ENCODE measurements at places on chromosomes 1 and 21.

GRCh38 chr1:64499011-64499410, 29.1 kb downstream of the CACHD1 start:
- no peak for DNase-seq

GRCh38 chr1:44719318-44719717, 11.7 kb downstream of the RNU5D-1 start:
- DNase-seq, result no peak

GRCh38 chr1:240739139-240739538, 127.2 kb upstream of the GREM2 start:
- DNase-seq, result no peak

DNA sequence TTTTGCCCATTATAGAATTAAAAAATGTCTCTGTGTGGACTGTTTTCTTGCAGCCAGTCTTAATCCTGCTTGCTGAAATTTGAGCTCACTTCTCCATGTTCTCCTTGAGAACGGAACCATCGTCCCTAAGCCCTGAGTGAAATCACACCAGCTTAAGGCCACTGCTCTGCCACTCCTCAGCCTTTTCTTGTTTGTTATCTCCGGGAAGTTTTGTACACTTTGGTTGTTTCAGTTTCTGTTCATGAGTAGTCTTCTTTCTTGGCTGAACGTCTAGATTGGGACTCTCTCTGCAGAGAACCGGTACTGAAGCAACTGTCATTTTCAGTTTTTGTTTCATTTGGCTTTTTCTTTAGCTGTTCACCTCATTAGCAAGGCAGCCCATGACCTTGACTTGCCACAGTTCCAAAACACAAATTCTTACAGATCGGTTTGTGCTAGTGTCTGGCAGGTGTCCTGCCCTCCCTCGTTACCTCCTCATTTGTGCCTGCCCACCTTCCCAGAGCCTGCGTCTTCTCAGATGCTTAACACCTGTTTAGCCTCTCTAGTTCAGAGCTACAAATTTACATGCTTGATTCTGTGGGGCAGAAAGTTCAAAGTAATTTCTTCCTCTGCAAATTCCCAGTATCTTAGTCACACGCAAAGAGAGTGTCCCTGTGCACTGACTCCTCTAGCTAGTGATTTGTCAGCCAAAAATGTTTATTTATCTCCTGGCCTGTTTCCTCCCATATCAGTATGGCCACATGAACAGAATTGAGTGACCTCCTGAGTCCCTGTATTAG, 12.4 kb downstream of the PSEN2 start:
- DNase-seq, result no peak

DNA sequence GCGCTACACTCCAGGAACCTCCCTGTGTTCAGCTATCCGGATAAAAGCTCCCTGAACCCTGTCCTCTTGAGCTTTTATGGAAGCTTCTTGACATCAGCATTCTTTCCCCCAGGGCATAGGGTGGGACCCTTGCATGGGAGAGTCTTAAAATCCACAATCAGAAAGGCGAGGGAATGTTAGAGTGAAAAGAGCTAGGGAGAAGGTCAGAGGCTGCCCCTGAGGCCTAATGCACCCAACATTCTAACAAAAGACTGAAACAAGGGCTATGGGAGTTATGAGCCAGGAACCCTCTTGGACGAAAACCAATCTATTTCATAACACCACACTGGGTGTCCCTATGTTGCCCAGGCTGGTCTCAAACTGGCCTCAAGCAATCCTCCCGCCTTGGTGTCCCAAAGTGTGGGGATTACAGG, 36.7 kb downstream of the NEK2 start:
- no peak for DNase-seq

DNA sequence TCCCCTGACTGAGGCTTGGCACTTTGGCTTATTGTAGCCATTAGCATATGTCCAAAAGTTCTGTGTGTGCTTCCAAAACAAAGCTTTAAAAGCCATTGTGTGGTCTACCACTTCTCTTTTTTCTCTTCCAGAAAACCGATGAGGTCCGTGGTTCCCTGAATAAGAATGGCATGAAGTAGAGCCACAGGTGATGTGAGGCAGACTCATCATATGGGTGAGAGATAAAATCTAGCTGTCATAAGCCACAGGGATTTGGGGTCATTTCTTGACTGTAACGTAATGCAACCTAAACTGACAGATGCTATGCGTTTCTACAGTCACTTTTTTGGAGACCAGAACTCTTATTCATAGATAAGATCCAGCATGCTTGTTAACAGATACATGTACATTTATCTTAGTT, 7.0 kb upstream of the GREM2 start:
- DNase-seq, result no peak

DNA sequence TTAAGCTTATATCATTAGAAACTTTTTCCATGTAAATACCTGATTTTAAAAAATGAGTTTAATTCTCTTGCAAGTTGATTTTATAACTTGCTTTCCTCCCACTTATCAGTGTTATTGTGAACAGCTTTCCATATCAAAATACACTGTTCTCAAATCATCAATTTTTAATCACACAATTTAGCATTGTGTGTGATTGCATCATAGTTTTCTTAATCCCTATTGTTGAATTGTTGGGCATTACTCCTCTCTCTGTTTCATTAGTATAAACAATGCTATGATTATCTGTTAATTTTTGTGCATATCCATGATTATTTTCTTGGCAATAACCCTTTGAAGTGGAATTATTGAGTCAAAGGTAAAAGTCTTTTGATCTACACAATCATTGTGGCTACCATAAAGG, 48.7 kb downstream of the ROR1 start:
- DNase-seq, result no peak

- no peak for DNase-seq
Observed at GRCh38 chr1:25431955-25432719, 1.4 kb downstream of the MACO1 start.

DNA sequence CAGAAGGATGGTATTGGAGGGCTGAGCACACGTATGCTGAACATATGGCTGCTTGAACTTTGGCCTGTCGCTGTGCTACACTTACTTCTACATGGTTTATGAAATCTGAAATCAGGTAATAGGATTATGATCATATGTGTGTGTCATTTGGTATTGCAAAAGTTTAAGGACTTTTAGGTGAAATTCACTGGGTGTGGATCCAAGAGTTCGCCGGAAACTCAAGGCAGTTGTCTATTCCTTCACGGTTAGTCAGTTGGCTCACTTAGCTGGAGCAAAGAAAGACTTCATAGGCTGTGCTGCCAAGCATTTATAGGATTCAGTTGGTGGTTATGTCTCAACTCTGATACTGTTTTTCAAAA, 927 bp downstream of the UAP1 start:
- no peak for DNase-seq

DNA sequence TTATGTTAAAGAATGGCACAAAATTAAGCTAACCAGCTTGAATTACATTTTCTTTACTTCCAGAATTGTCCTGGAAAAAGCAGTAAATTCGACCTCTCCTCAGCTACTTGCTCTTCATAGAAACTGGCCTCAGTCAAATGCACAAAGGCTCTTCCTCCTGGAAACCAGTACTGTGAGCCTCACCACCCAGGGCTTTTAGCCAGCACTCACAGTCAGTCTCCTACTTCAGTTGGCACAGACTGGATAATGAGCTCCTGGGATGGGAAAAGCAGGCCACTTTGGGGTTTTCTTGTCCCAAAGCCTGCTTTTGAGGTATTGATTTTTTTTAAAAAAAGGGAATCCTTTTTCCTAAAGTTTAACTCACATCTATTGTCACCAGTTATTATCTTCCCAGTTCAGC, 40.4 kb downstream of the SCYL3 start:
- DNase-seq, result no peak

- no peak for DNase-seq
Observed at GRCh38 chr1:14061204-14061603, 361.2 kb downstream of the PRDM2 start.

- no peak for DNase-seq
Observed at GRCh38 chr1:200694738-200695137, 25.0 kb upstream of the DDX59 start.

DNA sequence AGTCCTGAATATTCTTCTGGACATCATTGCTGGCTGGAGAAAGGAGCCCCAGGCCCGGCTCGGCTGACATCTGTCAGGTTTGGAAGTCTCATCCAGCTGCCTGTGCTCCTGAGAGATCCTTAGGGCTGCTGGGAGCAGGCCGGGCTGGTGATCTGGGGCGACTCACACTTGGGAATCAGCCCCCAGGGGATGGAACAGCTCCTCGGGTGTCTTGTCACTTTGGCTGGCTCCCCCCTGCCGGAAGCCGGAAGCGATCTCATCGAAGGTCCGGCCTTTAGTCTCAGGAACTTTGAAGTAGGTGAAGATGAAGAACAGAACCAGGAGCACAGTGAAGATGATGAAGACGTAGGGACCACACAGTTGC, 31.8 kb downstream of the SLC2A1 start:
- no peak for DNase-seq

DNA sequence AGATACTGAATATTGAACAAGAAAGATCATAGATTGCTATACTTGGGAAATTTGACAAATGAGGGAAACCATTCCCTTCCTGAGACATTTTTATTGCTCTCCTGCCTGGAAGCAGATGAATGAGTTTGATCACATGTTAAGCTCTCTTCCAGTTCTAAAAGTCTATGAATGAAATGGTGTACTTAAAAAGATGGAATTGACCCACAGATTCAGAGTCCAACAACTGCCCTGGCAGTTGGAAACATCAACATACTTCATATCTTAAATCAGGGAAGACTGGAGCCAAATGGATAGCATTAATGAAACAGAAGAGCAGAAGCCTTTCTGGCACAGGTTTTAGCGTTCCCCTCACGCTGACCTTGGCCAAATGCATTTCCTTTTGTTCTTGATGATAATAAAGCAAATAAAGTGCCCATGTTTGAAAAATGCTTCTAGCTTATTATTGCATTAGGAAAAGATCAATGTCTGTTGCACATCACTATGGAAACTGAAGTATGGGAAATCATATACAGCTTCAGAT, 142.6 kb downstream of the ESRRG start:
- DNase-seq, result no peak

DNA sequence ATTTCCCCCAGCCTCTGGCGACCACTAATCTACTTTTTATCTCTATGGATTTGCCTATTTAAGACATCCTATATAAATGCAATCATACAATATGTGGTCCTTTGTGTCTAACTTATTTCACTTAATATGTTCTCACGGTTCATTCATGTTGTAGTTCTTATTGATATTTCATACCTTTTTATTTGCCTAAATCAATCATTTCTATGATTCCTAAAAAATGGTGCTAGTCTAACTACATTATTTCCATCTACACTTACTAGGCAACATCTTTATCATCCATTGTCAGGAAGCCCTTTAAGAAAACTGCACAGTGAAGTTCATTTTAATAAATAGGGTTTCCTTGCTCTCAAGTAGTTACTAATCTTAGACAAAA, 380 bp upstream of the FBXO28 start:
- DNase-seq, result no peak

GRCh38 chr1:117758444-117759316, 152.8 kb downstream of the TENT5C start:
- DNase-seq, result peak; percentile 75

- no peak for DNase-seq
Observed at GRCh38 chr1:111648806-111649205, 29.2 kb downstream of the RAP1A start.

DNA sequence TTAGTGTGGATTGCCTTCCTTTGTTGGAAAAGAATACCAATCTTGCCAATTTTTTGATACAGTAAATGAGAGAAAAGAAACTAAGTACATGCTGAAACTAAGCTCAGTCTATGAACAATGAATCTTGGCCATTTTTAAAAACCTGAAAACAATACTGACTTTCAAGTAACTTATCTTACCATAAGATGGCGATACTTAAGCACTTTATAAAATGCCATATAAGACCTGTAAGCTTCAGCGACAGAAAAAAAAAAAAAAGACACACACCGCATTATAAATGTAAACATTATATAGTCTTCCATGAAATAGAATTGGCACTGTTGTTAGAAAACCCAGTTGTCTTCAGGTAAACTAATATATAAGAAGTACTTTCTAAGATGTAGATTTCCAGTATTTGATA, 3.0 kb downstream of the OLFM3 start:
- no peak for DNase-seq

- DNase-seq, result no peak
Observed at GRCh38 chr1:60571811-60572210, 498.2 kb upstream of the C1orf87 start.

- DNase-seq, result no peak
Observed at GRCh38 chr1:25527226-25527846, 16.1 kb upstream of the LDLRAP1 start.

DNA sequence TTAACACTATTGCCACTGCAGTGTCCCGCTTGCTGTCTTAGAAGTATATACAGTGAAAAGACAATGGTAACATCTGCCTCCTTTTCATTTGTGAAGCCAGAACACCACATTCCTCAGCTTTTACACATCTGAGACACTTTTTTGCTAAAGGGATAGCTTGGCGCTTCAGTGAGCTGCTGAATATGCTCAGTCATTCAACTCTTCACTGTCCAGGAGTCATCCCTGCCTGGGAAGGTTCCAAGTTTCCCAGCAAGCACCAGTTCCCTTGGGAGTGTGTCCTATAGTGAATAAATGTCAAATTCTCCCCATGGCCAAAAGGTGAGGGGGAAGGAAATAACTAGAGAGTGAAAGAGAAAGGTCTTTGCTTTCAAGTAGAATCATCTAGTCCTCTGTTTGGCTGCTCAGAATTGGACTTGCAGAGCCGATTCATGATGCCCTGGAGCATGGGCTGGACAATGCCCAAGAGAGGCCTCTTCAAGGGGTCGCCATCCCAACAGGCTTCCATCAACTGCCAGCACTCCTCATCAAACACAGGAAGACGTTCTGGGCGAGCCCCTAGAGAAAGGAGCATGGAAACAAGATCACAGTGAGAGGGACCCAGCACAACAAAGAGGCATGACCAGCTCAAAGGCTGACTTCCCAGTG, 25.5 kb upstream of the RBBP5 start:
- peak; percentile 25 for DNase-seq

GRCh38 chr1:108747171-108747850, 837 bp downstream of the STXBP3 start:
- DNase-seq, result peak; percentile 45

- DNase-seq, result peak; percentile 7
Observed at GRCh38 chr1:5551274-5551975, 440.8 kb downstream of the NPHP4 start.

GRCh38 chr1:204480515-204480914, 14.1 kb downstream of the PIK3C2B start:
- DNase-seq, result no peak

DNA sequence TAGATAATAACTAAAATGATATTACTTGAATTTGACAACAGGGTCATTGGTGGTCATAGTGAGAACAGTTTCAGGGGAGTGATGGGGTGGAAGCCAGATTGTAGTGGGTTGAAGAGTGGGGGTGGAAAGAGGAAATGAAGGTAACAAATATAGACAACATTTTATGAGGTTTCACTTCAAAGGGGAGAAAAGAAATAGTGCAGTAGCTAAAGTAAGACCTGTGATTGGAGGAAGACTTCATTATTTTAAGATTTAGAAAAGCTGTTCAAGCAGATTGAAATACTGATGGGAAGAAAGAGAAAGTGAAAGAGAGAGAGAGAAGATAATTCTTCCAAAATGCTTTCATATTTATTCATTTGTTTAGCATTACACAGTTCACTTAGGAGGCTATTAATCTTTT, 52.0 kb upstream of the KCNA3 start:
- DNase-seq, result no peak

- DNase-seq, result no peak
Observed at GRCh38 chr1:42736571-42737200, 3.4 kb downstream of the CLDN19 start.

Data from HFF-Myc (cell line).